ENCODE measurements at places on chromosomes 7 and 10.
A peak's percentile ranks its signal among the peaks of the same experiment; 100 is the strongest.

DNA sequence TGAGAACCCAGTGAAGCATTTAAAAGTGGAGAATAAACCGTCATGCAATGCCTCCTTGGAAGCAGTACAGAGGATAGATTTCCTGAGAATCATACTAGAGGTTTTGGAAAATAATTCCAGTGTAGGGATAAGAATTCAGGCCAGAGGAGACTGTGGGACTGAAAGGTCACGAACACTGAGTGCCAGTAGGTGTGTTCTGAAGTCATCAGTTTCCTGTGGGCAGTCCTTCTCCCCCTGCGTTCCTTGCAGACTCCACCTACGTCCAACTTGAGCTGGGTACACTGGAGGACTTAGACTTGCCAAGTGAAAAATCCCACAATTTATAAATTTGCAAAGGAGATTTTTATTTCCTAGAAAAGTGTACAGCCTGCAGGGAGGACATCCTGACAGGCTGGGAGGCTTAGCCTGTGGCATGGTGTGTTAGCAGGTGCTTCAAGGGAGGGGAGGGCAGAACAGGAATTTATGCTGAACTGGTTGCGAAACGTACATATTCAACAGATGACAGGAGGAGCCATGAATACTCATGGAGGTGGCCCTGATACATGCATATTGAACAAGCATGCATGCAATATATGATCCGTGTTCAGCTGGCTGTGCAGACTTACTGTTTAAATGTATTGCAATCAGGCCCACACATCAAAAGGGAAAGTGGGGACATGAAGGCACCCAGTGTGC is 72.9 kb upstream of the POM121L12 start:
- no peak for DNase-seq

DNA sequence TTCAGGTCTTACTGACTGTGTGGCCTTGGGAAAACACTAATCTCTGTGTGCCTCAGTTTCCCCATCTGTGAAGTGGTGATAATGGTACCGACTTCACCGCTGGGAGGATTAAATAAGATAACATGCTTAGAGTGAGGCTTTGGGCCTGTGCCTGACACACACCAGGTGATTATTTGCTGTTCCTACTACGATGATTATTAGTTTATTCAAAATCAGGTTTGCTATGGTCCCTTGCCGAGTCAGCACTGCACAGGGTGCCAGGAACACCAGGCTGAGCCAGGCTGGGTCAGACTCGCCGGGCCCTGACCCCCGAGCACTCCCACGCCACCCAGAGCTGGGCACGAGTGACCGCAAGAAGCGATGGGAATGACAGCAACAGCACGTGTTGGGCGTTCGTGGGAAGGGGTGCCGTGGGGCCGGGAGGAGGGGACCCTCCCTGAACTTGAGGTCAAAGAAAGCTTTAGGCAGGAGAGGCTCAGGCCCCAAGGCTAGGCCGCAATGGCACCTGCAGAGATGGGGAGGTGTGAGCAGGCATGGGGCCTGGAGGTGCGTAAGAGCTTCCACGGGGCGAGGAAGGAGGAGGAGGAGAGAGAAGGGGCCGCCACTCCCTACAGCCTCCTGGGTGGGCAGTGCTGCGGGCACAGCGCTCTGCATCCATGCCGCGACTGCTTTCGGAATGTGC is 325.4 kb downstream of the DNAJB6 start:
- no peak for DNase-seq

- no peak for DNase-seq
Observed at GRCh38 chr10:74677951-74678350, 148.4 kb upstream of the KAT6B start.

- no peak for DNase-seq
Observed at GRCh38 chr7:45922810-45923209, 1.7 kb upstream of the IGFBP3 start.

DNA sequence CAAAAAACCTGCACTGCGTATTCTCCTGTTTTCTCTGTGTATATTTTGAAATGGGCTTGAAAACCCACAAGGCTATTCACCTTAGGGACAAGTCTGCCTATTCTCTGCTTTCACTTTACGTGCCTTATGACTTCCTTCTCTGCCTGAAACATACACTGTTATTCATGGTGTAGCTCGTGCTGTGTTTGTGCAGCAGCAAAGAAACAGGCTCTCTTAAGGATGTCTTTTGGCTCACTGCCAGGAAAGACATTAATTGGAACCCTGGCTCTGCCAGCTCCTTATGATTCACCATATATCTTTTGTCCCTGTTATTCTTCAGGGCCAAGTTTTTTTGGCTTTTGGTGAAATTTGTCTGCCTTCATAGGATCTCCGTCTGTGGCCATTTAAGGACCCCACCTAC is 92.4 kb downstream of the TMEM106B start:
- DNase-seq = no peak

DNA sequence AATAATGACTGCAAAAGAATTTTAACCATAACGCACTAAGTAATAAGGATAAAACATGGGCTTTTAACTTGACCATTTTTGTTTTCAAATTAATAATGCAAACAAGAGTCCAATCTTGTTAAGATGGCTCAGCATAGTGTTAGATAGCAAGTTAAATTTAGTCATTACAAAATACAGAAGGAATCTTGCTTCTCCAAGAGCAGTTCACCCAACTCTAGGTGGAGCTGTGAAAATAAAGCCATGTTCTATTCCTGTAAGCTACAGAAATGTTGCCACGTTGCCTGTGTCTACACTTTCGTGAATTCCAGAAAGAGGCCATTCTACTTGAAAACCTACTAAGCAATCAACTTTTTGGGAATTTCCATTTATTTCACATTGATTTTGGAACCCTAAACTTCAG is 191.9 kb downstream of the SFMBT2 start:
- no peak for DNase-seq

- no peak for DNase-seq
Observed at GRCh38 chr10:113987805-113988204, 55.9 kb upstream of the ADRB1 start.

DNA sequence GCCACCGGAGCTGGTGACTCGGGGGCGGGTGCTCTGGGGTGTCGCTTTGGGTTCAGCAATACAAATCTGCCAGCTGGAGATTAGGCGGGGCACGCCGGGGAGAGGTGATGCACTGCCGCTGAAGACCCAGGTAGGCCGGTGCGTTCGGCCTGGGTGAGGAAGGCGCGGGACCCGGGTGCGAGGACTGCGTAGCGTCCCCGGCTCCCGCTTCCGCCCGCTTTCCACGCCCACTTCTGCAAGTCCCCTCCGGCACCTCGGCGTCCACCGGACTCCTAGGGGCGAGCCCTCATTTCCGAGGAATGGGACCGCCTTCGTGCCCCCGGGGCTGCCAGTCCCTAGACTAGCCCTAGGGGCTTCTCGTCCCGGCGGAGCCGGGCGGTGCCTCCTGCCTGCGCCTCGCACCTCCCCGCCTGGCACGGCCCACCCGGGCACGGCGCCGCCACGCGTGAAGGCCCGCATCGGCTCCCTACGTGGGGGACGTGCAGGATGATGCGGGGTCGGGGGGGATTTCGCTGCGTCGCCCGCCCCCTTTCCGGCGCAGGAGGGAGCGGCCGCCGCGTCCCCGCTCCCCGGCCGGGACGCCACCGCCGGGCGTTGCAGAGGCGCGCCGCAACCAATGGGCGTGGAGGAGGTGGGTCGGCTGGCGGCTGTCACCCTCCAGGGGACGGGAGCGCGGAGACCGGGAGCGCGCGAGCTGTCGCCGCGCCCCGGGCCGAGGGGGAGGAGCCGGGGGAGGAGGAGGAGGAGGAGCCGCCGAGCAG is 40.0 kb downstream of the HK1 start:
- no peak for DNase-seq

- no peak for DNase-seq
Observed at GRCh38 chr7:22867003-22867402, 44.4 kb upstream of the TOMM7 start.

- DNase-seq = no peak
Observed at GRCh38 chr7:988963-989529, 6.1 kb downstream of the CYP2W1 start.

GRCh38 chr7:20330928-20331909 is 519 bp downstream of the ITGB8 start:
- peak; percentile 47 for DNase-seq

GRCh38 chr7:94650147-94651051 is 5.5 kb downstream of the SGCE start:
- DNase-seq = no peak

GRCh38 chr10:43939389-43939938 is 290.8 kb upstream of the ZNF32 start:
- no peak for DNase-seq

DNA sequence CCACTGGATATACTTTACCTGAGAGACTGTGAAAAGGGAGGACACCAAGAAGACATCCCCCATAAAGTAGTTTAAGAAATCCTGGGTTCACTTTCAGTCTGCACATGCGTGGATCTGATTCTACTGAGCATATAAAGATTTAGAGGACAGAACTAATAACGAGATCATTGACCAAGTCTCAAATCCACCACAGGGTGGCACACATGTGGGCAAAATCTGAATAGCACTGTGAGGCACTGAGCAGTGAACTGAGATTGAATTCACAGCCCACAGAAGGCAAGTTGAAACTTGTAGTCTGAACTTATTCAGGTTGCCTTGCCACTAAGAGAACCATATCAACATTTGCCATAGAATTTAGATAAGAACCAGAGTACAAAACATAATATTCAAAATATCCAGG is 818.6 kb downstream of the GRID1 start:
- DNase-seq = no peak

Data from left renal cortex interstitium (tissue), 4 donors.